NK-92 treated with Interleukin-12 subunit alpha and Interleukin-12 subunit beta, amount 100 ng/mL, for 24 hours (cell line): ENCODE measurements at places on chromosomes 11 and 22.

- DNase-seq = no peak
Measured at GRCh38 chr11:44632466-44633123, 67.1 kb downstream of the CD82 start.

DNA sequence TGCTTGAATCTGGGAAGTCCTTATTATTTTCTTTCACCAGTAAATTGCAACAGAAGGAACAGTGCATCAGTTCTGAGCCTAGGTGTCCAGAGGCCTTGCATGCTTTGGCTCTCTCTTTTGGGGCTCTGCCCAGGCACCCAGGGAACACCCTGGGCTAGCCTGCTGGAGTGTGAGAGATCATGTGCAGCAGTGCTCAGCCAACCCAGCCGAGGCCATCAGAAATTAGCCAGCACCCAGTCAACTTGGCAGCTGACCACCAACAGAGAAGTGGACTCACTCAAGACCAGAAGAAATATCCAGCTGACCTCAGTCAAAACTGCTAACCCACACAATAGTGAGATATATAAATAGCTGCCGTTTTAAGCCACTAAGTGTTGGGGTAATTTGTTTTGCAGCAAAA is 11.2 kb upstream of the P4HA3 start:
- no peak for DNase-seq

- DNase-seq = no peak
Measured at GRCh38 chr11:123186286-123186685, 8.8 kb downstream of the CLMP start.

GRCh38 chr11:6655020-6655789 is 404 bp downstream of the DCHS1 start:
- DNase-seq = no peak

GRCh38 chr11:10329935-10330334 is 25.1 kb downstream of the ADM start:
- DNase-seq = no peak

DNA sequence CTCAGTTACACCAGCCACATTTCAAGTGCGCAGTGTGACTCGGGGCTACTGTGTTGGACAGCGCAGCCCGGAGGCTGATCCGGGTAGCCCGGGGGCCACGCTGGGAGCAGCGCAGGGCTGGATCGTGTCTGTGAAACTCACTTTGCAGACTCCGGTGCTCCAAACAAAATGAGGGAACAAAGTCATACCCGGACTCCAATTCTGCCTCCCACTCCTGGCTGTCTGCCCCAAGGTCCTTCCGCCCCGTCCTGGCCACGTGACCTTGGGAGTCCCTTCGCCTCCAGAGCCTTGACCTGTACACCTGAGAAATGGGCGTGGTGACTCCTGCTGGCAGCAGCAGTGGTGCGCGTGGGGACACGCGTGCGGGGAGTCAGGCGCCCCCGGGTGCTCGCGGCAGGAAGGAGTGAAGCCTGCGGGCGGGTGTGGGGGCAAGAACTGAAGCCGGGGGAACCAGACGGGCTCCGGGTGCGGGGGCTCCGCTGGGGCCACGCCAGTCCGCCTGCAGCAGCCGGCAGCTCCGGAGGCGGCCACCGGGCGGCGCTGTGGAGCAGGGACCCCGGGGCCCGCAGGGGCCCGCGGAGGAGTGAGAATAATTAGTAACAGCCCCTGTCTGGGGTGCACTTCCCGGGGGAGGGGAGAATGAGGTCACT is 42.4 kb downstream of the KCNJ4 start:
- no peak for DNase-seq

DNA sequence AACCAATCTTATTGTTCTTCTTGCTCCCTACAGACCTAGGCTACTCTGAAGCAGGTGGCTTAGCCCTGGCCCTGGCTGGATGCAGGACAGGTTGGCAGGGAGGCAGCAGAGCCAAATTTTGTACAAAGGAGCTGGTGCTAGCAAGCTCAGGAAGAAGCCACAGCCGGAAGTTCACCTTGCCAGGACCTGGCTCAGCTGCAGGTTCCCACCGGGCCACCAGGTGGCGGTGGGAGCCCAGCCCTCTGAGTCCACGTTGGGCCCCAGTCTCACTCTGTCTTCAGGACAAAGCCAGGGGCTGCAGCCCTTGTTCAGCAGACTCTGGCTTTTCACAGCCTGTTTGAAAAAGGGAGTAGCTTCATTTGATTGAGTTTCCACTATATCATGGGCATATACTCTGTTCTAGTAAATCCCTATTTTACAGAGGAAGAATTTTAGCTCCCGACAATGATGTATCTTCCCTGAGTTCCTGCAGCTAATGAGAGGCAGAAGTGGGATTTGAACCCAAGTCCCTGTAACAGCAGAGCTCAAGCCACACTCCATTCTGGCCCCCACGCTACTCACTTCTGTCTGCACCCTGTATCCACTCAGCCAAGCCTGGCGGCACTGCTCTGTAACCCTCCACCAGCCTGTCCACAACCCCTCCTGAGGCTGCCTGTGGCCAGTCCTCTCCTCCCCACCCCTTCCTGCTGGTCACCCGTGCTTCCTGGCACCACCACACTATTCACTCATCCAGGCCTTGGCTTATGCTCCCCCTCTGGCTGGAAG is 3.3 kb downstream of the TKFC start:
- DNase-seq = peak; percentile 65

DNA sequence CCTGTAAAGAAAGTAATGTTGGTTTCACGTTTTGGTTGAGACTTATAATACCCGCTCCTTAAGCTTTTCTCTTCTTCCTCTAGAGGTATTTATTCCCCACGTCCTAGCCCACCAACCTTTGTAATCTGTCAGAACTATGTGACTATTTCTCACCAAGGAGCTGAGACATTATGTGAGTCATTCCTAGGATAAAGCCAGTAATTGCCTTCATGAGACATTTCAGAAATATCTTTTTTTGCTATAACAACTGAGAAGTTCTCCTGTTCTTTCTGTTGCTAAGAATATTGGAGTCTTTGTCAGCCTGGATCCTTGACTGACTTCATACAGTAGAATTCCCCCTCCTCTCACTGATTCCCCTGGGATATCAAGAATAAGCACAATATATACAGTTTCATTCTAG is 1497.0 kb upstream of the TENM4 start:
- DNase-seq = no peak

DNA sequence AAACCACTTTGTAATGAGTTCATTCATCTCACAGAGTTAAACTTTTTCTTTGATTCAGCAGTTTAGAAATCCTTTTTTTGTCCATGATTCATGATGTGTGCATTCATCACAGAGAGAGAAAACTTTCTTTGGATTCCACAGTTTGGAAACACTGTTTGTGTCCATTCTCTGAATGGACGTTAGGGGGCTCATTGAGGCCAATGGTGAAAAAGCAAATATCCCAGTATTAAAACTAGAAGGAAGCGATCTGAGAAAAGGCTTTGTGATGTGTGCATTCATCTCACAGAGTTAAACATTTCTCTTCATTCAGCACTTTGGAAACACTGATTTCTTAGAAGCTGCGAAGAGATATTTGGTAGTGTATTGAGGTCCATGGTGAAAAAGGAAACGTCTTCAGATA is 155.6 kb upstream of the TRIM48 start:
- no peak for DNase-seq

GRCh38 chr11:2758751-2759150 is 59.0 kb upstream of the KCNQ1OT1 start:
- DNase-seq = no peak

DNA sequence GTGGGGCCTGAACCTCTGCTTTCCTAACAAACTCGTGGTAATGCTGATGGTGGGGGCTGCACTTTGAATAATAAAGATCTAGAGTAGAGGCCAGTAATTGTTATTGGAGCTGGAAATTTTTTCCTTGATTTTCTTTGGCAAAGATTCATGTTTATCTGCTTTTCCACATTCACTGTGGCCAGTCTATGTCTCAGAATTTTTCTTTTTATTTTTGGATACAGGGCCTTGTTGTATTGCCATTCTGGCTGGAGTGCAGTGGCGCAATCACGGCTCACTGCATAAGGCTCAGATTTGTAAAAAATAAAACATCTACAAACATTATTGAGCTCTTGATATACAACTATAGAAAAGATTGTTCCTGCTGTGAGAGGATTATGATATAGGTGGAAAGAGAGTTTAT is 1.6 kb downstream of the TMEM135 start:
- no peak for DNase-seq

DNA sequence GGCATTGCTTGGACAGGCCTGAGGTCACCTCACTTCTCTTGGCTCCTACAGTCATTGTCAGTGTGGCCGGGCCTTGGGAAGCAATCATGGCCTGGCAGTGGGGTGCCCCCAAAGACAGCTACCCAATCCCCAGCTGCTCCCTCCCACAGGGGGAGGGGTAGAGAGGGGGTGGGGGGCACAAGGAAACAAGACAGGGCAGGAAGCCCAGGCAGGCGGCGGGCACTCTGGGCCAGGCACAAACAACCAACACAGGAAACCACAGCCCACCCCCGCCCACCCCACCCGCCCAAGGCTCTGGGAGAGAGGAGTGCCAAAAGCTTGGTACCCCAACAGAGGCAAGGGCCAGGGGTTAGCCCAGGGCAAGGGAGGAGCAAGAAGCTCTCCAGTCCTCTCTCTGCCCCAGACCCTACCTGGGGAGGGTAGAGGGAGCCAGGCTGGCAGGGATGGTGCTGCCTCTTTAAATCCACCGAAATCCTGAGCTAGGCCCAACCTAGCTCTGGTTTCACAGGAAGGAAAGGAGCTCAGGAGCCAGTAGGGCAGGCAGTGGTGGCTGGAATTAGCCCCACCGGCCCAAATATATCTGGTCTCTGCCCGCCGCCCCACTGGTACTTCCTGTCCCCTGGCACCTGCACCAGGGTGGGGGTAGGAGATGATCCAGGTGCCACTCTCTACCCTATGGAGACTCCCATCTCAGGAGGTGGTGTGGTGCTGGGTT is 12.2 kb downstream of the BCL9L start:
- peak; percentile 47 for DNase-seq

- no peak for DNase-seq
Measured at GRCh38 chr11:10067629-10068300, 226.3 kb downstream of the SBF2 start.

DNA sequence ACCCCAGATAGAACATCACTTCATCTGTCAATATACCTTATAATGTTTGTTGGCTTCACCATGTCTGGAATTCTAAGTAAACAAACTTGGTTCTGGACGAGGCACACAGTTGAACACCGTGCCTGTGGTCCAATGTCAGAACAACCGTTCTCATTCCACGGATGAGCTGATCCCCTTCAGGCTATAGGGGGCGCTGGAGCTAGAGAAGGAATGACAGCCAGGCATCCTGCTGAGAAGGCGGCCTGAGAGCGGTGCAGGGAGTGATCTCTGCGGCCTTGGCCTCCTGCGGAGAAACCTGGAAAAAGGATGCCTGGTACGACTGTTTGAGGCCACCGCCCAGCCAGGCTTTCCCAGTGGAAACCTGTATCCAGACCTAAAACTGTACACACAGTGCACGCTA is 48.7 kb downstream of the FDX1 start:
- no peak for DNase-seq

GRCh38 chr11:115242982-115243381 is 261.2 kb downstream of the CADM1 start:
- DNase-seq = no peak

- DNase-seq = no peak
Measured at GRCh38 chr11:22347857-22348487, 9.8 kb downstream of the SLC17A6 start.

DNA sequence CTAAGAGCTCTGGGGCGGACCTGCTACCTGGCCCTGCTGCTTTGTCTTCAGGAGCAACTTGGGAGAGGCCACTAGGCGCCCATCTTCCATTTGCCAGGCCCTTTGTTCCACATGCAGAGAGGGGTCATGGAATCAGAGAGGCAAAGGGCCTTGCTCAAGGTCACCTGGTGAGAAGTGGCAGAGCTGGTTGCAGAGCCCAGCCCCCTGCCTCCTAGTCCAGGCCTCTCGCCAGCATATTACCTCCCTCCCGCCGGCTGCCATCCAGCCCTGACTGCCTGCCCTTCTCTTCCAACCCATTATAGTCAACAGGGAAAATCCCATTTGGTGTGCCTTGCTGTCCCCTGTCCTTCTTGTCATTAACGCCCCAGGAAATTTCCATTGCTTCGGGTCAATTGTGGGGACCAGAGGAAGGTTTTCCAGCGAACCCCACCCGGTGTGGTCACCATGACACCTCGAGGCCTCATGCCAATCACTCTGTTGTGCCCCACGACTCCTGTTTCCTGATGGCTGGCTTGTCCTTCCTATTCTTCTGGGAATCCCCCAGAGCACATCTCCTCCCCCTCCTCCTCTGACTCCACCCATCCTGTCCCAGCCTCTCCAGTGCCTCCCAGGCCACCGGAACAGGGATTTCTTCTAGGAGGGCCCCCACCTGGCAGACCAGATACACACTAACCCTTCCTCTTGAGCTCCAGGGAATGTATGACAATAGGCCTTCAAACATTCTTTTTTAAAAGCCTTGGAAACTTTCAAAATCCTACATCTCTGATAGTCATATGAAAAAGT is 77.0 kb downstream of the NECTIN1 start:
- no peak for DNase-seq

- DNase-seq = no peak
Measured at GRCh38 chr11:32297611-32298011, 137.7 kb downstream of the WT1 start.

DNA sequence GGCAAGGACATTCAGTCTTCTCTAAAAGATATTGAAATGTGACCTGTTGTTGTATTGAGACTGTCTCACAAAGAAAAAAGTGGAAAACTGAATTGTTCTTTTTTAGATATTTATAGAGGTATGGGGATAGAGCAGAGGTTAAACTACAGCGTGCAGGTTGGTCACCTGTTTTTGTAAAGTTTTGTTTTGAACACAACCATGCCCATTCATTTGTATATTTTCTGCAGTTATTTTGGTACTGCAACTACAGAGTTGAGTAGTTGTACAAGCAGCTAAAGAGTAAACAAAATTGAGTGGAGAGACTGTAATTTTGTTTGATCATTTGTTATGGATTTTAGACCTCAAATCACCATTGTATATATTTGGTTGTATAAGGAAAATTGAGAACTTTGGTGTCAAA is 11.3 kb downstream of the EED start:
- no peak for DNase-seq

- no peak for DNase-seq
Measured at GRCh38 chr22:32271389-32271788, 16.2 kb upstream of the SLC5A4 start.

- DNase-seq = no peak
Measured at GRCh38 chr11:107496011-107496410, 38.4 kb upstream of the CWF19L2 start.

GRCh38 chr11:12269104-12269441 is 108.3 kb upstream of the PARVA start:
- no peak for DNase-seq

- DNase-seq = no peak
Measured at GRCh38 chr22:19834599-19834998, 20.1 kb downstream of the GNB1L start.

- DNase-seq = no peak
Measured at GRCh38 chr11:62068730-62069129, 55.1 kb upstream of the INCENP start.
